ENCODE measurements at places on chromosomes 3 and 15. TPM values are rescaled to one million over a fixed set of nuclear protein-coding genes. Genes with fewer than 3 reads are reported as not detected.

The C3orf49 gene
- not detected for total RNA-seq

The SH3GL3 gene
- not detected for total RNA-seq

The NAALADL2 gene
- total RNA-seq = 32.6 TPM

The NRROS gene
- not detected for total RNA-seq

The TMIE gene
- 0.22 TPM for total RNA-seq

The HCLS1 gene
- total RNA-seq = 6.3 TPM

The ADCY5 gene
- total RNA-seq = 0.87 TPM

The CACNA1D gene
- total RNA-seq = not detected
